ENCODE measurements at places on chromosomes 5 and 9.

DNA sequence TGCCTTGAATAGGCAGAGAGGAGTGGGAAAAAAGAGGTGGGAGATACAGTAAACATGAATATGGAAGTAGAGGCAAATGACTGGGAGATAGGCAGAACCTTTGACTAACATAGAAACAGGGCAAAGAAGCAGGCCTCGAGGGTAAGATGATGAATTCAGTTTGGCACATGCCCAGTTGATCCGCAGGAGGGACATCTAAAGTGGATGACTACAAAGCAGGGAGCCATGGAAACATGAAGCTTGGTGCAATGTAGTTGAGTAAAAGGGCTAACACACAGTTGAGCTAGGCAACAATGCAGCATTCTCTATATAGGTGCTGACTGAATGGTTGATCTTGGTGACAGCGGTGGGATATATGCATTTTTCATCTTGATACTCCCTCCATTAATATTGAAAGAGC, 253.8 kb downstream of the DMRT2 start:
- no peak for DNase-seq

- DNase-seq: no peak
Observed at GRCh38 chr5:170159101-170159698, 53.5 kb downstream of the FOXI1 start.

GRCh38 chr5:159965031-159965837, 43.7 kb upstream of the TTC1 start:
- DNase-seq: no peak

- no peak for DNase-seq
Observed at GRCh38 chr5:15807248-15807647, 307.3 kb downstream of the FBXL7 start.

GRCh38 chr5:60896991-60897390, 47.9 kb downstream of the ERCC8 start:
- no peak for DNase-seq

DNA sequence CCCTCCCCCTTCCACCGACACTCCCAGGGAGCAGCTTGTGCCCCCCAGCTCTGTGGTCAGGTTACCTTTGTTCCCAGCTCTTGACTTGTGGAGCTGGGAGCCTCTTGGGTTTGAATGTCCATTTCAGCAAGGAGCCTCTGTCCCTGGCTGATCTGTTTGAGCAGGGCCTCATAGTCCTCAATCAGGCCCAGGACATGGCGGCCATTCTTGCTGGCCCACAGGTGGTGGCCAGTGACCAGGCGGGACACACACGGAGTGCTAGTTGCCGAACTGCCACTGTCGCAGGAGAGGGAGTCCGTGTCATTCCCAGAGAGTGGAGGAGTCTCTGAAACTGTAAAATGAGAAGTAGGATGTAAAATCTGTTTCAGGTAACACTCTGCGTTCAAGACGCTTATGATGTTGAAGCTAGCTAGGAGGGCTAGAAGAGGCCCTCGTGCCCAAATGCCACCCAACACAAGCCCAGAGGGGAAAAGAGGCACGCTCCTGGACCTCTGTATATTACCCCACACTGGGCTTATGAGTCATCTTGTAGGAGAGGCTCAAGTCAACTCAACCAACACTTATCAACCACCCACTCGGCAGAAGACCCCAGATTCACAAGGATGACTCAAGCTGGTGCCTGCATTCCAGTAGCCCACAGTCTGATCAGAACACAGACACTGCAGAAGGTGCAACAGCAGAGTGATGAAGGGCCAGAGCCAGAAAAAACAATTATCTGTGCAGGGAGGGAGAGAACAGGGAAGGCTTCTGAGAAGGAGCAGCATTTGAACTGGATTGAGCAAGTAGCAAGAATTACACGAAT, 177.0 kb downstream of the CDK5RAP2 start:
- no peak for DNase-seq

DNA sequence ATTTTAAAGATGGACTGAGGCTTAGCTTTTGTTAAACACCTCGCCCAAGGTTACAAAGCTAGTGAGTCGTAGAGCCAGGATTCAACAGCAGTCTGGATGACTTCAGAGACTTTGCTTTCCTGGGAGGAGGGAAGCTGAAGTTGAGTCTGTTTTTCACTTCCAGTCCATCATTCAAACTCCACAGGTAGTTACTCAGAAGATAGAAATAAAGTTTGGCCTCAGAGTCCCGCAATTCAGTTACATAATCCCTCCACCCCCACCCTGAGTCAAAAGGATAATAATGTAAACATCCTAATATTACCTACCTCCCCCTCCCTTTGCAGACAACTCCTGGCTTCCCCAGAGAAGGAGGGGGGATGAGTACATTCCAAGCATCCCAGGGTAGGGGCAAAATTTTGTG, 8.1 kb downstream of the HBEGF start:
- no peak for DNase-seq

DNA sequence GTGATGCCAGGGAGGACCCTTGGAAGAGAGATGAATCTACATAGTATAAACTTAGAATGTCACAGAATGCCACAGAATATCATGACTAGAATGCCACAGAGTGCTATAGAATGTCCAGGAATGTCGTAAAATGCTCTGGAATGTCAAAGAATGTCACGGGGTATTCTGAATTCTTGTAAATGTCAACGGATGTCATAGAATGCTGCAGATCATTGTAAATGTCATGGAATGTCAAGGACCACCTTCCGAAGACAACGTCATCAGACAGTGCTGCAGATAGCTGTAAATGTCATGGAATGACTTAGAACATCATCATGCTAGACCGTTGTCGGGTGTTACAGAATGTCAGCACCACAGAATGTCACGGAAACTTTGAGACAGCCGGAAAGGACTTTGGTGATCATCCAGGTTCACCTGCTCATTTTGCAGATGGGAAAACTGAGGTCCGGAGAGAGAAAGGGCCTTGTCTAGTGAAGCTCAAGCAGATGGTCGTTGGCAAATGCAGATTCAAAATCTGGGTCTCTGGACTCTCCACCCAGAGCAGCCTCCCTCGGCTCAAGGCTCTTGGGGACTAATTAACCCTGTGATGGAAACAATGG, 117.1 kb downstream of the LHX2 start:
- no peak for DNase-seq

- DNase-seq: no peak
Observed at GRCh38 chr5:30808996-30809395, 384.5 kb upstream of the CDH6 start.

DNA sequence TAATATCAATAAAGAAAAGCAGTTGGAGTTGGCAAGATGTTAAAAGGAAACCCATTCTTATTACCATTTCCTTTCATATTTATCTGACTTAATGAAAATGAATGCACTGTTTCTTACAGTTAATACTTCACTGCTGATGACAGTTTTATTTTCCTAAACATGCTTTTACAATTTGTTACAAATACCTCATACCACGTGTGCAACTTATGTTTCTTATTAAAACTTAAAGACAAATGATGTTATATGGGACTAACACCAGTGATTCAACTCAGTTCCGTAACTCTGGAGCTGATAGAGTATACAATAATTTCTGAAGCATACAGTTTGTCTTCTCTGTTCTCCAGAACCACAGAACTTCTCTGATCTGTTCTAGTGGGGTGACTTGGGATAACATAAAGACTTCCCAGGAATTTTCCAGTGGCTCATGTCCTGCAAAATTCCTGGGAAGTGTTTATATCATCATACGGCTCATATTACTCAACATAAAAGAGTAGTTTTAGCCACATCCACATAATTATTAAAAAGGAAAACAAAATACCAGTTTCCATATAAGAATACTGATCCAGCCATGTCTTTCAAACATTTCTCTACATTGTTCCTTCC, 1259.0 kb upstream of the C9orf72 start:
- DNase-seq: no peak

DNA sequence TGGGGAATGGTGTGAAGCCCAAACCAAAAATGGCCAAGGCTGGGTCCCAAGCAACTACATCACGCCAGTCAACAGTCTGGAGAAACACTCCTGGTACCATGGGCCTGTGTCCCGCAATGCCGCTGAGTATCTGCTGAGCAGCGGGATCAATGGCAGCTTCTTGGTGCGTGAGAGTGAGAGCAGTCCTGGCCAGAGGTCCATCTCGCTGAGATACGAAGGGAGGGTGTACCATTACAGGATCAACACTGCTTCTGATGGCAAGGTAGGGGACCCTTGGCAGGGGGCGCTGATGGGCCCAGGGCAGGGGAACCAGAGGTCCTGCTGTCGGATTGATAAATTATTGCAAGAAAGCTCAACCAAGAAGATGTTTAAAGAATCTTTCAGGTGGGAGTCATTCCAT, 19.8 kb downstream of the ABL1 start:
- DNase-seq: no peak

DNA sequence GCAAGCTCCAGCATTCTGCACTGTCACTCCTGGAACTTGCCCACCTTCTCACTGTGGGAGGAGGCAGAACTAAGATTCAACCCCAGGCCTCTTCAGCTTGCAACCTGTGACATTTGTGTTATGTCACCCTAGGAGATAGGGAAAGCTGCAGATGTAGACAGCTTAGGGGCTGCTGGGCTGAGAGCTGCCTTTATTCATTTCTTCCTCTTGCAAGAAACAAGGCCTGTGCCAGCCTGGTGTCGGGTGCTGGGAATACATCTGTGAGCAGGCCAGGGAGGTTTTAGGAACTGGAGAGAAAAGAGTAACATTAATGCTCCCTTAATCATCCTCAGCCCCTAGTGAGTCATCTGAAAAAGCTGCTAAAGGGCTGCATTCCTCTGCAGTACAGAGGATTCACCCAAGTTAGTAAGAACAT, 101.8 kb downstream of the FGF18 start:
- DNase-seq: no peak

DNA sequence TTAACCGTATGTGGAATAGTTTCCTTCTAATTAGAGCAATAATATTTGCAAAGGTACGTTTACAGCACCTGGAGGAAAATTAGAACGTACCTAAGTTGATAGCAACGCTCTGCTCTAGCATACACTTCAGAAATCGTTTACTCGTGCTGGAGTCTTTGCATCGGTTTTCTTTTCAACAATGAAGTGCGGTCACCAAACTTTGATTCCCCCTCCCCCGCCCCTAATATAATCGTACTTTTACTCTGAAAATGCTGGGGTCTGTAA, 506 bp downstream of the ADAMTS19 start:
- no peak for DNase-seq

- no peak for DNase-seq
Observed at GRCh38 chr5:82664732-82665131, 386.6 kb upstream of the RPS23 start.

DNA sequence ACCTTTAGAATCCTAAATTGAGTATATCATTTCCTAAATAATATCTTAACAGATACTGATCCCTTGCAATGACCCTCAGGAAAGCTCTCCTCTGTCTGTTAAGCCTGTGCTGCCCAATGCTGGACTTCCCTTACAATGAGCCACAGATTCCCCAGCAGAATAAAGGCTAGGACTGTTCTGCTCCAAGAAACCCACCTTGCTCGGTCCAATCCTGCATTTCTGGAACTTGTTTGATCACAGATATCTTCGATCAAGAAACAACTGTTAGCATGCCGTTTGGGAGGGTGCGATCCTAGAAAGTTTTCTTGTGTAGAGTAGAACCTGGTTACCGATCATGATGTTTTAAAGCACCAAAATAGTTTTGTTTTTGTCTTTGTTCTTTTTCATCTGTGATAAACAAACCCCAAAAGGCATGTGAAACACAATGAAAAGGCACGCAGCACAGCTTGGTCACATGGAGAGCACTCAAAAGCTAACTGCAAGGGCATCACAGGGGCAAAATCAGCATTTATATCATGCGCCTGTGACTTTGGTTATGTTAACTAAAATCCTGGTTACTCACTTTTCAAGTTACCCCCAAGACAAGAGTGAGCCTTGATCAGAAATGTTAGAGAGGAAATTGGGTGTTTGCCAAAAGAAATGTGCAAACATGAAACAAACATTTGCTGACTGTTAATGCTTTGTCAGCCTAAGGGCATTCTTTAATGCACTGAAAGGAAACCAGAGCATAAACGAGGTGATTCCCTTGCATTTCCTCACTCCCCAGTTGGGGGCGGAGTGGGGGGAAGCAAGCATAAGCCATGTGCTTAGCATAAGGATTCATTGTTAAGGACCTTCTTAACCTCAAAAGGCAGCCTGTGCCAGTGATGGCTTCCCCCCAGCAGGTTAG, 61.9 kb upstream of the ADAMTS16 start:
- DNase-seq: no peak
